ENCODE measurements at places on chromosomes 7 and 10. TPM values are rescaled to one million over a fixed set of nuclear protein-coding genes. Genes with fewer than 3 reads are reported as not detected.
A peak's percentile ranks its signal among the peaks of the same experiment; 100 is the strongest.

- no peaks in the 10 kb centered on the region for H3K4me1 ChIP-seq
- no peaks in the 10 kb centered on the region for H3K36me3 ChIP-seq
- no peak overlapping the region for H3K4me3 ChIP-seq
- no peak overlapping the region for H3K27ac ChIP-seq
- H3K27me3 ChIP-seq: peaks cover 25% of the 10 kb centered on the region
- DNase-seq: no peak
Measured at GRCh38 chr10:98642281-98642680, 195.5 kb upstream of the HPS1 start.

Gene AKR1C3
- total RNA-seq: 0.96 TPM

Gene GRM3
- not detected for total RNA-seq

- H3K27me3 ChIP-seq: peaks cover 7% of the 10 kb centered on the region
- DNase-seq: no peak
- no peak overlapping the region for H3K4me3 ChIP-seq
- H3K36me3 ChIP-seq: no peaks in the 10 kb centered on the region
Measured at GRCh38 chr7:140659856-140660255, 12.9 kb upstream of the ADCK2 start.

DNA sequence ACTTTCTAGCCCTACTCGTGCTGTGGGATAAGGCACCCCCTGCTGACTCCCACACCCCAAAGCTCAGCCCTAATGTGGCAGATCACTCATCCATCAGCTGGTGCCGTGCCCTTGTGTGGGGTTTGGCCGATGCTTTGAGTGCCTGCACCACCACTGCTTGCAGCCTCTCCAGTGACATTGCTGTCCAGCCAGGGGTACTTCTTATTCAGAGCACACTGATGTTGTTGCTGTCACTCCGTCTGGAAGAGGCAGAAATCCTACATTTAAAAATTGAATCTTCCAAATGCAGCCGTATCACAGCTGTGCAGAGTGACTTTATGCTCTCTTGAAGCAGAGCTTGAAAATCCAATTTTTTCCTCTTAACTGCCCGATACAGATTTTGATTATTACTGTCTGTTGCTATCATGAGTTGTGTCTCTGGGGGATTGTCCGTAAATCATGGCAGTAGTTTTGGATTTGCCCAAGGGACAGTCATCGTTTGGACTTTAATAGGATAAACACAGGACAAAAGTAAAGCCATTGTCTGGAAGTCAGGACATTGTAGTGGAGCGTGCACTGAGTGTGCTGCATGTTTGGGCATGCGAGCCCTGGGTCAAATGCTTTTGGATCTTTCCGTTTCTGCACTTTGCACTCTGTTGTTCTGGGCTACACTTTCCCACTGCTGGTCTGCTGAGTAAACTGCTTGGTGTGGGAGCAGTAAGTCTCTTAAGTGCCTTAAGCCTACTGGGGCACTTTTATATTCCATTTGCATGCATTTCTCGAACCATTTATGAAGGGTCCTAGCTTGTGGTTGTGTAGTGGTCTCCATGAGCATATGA, 128.2 kb downstream of the DOCK1 start:
- no peaks in the 10 kb centered on the region for H3K27me3 ChIP-seq
- no peak for DNase-seq
- no peaks in the 10 kb centered on the region for H3K36me3 ChIP-seq
- no peaks in the 10 kb centered on the region for H3K4me1 ChIP-seq

DNA sequence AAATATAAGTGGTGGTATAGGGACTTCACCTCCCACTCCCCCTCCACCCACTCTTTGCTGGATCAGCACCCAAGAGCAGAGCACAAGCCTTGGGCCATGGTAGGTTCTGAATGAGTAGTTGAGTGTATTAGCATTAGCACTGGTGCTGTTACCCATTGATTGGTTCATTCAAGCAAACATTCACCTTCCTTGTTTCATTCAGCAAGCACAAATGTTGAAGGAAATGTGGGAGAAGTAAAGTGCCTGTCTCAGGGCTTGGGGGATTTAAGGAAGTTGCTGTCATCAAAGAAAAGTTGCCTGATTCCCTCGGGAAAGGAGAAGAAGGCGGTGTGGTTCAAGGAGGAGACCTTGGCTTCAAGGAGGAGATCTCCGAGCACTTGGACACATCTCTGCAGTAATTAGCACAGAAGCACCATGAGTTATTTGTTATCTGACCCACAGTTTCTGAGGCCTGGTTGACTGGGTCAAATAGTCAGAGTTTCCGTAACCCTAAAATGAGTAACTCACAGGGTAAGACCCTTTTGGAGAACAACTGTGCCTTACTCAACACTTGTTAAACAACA, 17.3 kb downstream of the IL2RA start:
- H3K27me3 ChIP-seq: no peaks in the 10 kb centered on the region
- H3K27ac ChIP-seq: peak overlapping the region; percentile 99
- peak overlapping the region; percentile 81 for H3K4me3 ChIP-seq
- no peak for DNase-seq
- H3K36me3 ChIP-seq: peaks cover 30% of the 10 kb centered on the region

Gene POLR2J2
- total RNA-seq: 23.4 TPM

Gene PTEN
- total RNA-seq: 71.6 TPM

GRCh38 chr7:107746006-107746405, 2.1 kb downstream of the CBLL1 start:
- no peak for DNase-seq
- no peaks in the 10 kb centered on the region for H3K27me3 ChIP-seq
- peaks cover 52% of the 10 kb centered on the region for H3K4me1 ChIP-seq
- peak overlapping the region; percentile 97 for H3K4me3 ChIP-seq

Measured in activated T-cell treated with anti-CD3 and anti-CD28 coated beads, Interleukin-2, amount 50 U/mL, for 72 hours (primary cell).